HuH-7.5 (cell line): ENCODE measurements at places on chromosomes 2 and 18.
A peak's percentile ranks its signal among the peaks of the same experiment; 100 is the strongest.

DNA sequence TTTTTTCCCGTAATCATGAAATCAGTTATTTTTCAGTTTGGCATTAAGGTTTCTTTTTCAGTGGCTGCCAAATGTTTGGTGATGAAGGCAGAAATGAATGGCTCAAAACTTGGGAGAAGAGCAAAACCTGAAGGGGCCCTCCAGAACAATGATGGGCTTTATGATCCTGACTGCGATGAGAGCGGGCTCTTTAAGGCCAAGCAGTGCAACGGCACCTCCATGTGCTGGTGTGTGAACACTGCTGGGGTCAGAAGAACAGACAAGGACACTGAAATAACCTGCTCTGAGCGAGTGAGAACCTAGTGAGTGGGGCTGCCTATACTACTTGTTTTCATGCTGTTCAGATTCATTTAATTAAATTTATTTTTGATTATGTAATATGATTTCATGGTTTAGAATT is 29.2 kb upstream of the MSH2 start:
- peak; percentile 24 for DNase-seq

DNA sequence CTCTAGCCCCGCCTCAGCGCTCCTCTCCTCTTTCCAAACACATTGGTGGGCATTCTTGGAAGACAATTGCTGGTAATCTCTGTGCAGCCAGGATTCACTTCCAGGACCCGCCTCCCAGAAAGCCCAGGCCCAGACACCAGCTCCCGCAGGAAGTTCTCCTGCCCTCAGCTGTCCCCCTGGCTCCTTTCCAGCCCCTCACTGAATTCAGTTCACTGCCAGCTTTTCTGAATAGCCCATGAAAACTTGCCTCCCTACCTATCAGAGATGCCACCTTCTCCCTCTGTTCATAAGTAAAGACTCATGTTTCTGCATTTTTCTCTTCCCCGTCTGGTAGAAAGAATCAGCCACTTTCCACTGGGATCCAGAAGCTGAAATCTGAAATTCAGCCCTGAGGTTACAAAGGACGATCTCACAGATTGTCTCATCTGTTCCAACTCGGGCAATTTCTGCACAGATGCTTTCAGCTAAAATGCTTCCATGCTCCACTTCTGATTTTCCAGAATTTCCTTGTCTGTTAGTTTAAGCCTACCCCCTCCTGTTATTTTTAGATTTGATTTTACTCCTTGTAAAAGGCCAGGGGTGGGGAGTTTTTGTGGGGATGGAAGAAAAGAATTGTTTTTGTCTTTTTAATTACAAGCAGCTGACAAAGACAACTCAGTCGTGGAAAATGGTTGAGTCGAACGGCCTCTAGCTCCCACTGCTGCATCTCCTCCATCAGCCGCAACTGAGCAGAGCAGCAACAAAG is 98.1 kb downstream of the SP3 start:
- no peak for DNase-seq

- no peak for DNase-seq
Measured at GRCh38 chr2:96308248-96308647, 2.9 kb upstream of the SNRNP200 start.

GRCh38 chr2:159300586-159300985 is 14.1 kb upstream of the WDSUB1 start:
- DNase-seq, result no peak

DNA sequence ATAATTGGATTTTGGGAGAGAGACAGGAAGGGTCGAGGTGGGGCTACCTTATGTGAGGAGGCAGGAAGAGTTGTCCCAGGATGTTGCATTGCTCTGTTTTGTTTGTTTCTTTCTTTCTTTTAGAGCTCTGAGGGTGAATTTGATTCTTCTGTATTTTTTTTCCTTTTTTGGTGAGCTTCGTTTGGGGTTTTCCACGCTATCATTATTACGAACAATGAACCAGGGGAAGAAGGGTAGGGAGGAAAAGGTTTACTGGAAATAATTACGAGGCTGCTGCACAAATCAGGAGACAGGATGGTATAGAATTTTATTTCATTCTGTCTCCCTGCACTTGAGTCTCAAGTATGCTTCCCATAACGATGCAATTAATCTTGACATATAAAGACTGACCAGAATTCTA is 51.4 kb upstream of the ZNF516 start:
- DNase-seq, result no peak

- DNase-seq, result no peak
Measured at GRCh38 chr2:216404010-216404618, 8.2 kb upstream of the SMARCAL1 start.

DNA sequence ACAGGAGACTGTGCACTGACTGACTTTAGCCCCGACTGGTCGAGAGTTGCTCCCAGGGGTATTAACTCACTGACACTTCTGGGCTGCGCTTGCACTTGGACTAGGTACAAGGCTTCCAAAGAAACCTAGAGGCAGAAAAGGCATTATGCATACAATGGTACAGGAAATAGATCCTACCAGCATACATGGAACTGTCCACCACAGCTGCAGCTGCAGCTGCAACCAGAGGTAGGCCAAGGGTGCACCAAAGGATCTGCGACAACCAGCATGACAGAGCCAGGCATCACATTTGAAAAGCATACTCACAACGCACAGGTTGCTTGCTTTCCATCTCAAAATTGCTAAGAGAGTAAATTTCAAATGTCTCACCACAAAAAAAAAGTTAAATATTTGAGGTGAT is 22.6 kb upstream of the PGAP1 start:
- DNase-seq, result no peak

- no peak for DNase-seq
Measured at GRCh38 chr2:185006481-185006880, 408.2 kb downstream of the ZNF804A start.

- DNase-seq, result no peak
Measured at GRCh38 chr2:82848285-82848684, 1610.8 kb downstream of the SUCLG1 start.

DNA sequence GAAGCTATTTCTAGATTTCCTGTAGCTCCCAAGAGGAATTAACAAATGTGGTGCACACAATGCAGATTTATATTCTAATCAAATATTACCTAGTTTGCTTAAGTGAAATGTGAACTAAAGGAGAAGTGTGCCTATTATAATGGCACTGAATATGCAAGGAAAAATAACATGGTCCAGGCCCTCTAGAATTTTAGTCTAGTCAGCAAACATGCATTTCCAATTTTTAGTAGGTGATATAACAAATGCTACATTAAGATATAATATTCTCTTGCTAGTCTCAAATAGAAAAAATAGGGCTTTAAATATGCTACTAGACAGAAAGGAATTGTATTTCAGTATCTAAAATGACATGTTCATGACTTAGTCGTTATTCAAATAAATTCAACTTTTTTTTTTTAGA is 689.5 kb downstream of the TMEM182 start:
- no peak for DNase-seq

- no peak for DNase-seq
Measured at GRCh38 chr2:239288951-239289511, 111.8 kb downstream of the HDAC4 start.

GRCh38 chr2:133737242-133737993 is 169.2 kb upstream of the NCKAP5 start:
- no peak for DNase-seq

DNA sequence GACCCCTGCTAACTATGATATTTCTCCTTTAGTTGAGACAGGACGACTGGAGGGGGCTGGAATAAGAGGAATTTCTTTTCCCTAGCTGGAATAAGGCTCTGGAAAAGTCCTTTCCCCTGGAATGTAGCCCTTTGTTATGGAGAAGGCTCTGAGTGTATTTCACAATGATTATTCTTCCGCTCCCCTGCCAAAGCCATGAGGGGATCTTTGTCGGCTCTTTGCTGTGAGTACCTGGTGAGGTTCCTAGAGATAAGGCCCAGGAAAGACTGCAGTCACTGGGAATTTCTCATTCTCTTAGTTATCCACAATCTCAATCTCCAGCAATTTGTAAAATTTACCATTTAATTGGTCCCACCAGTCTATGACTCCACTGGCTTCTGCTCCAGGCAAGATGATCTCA is 340.2 kb upstream of the HNRNPA3 start:
- DNase-seq, result no peak

GRCh38 chr2:234989183-234989701 is 37.4 kb downstream of the SH3BP4 start:
- no peak for DNase-seq

- no peak for DNase-seq
Measured at GRCh38 chr18:34128436-34128835, 96.3 kb downstream of the NOL4 start.

- DNase-seq, result no peak
Measured at GRCh38 chr2:186894478-186894877, 45.5 kb upstream of the ZSWIM2 start.

- DNase-seq, result no peak
Measured at GRCh38 chr2:195594248-195594647, 62.8 kb upstream of the SLC39A10 start.

GRCh38 chr2:231207734-231208133 is 9.3 kb downstream of the ARMC9 start:
- no peak for DNase-seq

DNA sequence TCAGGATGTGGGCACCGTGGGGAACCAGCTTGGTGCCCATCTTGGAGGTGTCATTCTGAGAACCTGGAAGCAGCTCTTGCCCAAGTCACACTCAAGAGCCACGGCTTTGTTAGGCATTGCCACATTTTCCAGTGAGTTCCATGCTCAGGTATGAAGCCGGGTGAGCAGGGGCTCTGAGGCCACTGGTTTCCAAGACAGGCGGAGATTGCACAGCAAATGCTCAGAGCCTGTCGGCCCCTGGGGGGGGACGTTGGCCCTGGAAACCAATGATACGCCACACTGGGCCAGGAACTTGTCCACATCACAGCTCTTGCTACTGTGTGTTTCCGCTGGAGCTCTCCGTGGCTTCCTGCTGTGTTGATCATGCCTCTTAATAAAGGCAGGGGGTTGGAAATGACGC is 52.5 kb upstream of the SALL3 start:
- no peak for DNase-seq

DNA sequence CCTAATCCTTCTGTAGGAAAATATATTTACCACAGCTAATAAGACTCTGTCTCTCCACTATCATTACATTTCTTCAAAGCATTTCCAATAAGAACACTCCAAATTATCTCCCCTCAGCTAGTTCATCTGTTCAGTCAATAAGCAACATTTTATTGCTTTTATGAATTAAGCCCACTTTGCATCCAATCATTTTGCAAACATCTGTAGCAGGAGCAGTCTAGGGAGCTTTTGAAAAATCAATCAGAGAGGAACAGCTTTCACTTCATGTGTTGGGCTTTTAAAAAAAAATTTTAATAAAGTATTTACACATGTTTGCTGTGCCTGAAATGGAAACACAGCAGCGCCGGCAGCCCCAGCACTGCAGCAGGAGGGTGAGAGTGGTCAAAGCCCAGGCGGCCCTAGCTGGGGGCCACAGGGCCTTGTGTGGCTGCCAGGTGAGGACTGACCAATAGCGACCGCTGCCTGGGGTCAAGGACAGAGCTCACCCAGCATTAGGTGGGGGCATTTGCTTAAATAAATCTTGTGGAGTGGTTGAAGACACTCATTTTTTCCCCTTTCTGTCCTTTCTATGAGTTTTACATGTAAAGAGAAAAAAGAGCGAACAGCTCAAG is 250.7 kb downstream of the RNF144A start:
- no peak for DNase-seq

DNA sequence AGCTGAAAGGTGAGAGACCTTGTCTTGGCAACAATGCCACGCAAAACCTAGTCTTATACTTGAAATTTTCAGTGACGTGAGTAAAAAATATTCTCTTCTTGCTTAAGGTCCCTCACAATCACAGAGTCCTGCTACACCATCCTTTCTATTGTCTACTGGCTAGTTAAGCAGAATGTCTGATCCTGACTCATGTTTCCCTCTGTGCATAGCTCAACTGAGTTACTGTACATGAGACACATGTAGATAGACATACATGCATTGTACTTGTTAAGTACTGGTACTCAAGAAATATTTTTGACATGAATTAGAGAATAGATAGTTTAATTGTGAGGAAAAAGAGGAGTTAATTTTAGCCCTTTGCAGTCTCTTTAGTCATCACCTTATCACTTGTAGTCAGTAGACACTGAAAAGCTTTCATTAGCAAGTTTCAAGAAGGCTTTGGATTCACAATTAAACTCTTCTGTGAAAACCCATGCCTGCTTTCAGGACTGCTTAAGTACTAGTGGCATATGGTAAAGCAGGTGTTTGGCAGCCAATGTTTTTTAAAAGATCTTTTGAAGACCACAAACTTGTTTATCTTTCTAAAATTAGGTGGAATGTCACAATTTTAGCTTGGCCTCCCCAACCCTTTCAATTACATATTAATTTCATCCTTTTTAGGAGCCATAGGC is 158.7 kb upstream of the CCDC150 start:
- no peak for DNase-seq

- DNase-seq, result no peak
Measured at GRCh38 chr2:71498261-71498701, 44.9 kb downstream of the DYSF start.

DNA sequence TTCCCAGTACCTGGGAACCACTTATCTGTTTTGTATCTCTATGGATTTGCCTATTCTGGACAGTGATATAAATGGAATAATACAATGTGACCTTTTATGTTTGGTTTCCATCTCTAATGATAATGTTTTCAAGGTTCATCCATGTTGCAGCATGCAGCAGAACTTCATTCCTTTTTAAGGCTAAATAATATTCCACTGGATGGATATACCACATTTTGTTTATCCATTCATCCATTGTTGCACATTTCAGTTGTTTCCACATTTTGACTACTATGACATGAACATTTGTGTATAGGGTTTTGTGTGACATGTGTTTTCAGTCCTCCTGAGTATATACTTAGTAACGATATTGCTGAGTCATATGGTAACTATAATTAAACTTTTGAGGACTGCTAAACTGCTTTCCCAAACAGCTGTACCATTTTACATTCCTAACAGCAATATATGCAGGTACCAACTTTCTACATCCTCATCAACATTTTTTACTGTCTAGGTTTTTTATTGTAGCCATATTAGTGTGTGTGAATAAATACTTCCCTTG is 17.7 kb upstream of the MARCHF7 start:
- no peak for DNase-seq

DNA sequence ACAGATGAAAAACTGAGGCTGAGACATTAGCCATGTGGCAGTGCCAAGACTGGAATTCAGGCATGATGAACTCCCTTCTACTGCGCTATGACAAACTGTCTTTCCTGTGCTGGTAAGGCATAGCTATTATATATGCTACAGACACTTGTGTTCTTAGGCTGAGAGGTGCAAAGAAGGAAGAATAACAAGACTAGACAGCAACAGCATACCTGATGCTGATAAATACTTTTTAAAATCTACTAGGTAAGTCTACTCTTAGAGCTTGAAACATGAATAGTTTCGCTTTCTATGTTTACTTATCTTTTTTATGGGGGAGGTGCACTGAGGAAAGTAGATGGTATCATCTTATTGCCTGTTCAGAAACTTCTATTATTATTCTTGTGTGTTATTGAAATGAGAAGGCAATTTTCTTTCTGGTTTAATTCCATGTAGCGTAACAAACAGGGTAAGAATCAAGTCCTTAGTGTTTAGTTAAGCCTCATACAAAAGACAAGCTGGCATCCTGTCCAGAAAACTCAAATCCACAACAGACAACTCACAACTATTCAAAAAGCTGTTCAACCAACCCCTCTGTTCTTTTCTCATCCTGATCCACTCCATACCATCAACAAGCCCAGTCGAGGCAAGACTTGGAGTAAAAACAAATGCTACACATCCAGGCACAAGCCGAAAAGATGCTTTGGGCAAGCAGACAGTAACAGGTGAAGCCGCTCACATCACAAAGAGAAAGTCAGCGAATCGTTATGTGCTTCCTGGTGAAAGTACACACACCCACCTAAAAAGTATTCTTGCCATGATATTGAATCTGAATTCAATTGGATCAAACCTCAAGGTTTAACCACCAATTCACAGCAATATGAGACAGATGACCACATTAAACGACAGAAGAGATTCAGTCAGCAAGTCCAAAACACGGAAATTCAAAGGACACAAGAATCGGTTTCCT is 1.5 kb downstream of the TTC32 start:
- no peak for DNase-seq

- no peak for DNase-seq
Measured at GRCh38 chr2:38835015-38835601, 40.6 kb downstream of the DHX57 start.
